ENCODE measurements at places on chromosomes 7 and 10. TPM values are rescaled to one million over a fixed set of nuclear protein-coding genes. Genes with fewer than 3 reads are reported as not detected.

The KEL gene
- 0.24 TPM for polyA plus RNA-seq

DNA sequence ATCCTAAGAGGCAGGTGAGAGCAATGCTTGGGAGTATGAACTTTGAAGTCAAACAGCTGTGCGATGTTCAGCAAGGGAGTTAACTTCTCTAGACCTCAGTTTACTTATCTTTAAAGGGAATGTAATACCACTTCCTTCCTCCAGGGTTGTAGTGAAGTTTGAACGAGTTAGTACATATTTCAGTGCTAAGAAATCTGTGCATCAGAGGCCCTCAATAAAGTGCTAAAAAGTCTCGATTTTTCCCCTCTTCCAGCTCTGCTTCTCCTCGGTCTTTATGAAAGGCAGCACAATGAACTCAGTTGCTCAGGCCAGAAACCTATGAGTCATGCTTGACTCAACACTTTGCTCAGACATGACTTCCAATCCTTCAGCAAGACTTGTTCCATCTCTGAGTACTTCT, 418.9 kb downstream of the MDFIC start:
- DNase-seq = no peak

The CPA4 gene
- not detected for polyA plus RNA-seq

The LRRC18 gene
- not detected for polyA plus RNA-seq

The AOAH gene
- 305 TPM for polyA plus RNA-seq

The RADIL gene
- polyA plus RNA-seq = not detected

The CYP17A1 gene
- not detected for polyA plus RNA-seq

- DNase-seq = no peak
Observed at GRCh38 chr7:15681631-15682030, 4.9 kb downstream of the MEOX2 start.

DNA sequence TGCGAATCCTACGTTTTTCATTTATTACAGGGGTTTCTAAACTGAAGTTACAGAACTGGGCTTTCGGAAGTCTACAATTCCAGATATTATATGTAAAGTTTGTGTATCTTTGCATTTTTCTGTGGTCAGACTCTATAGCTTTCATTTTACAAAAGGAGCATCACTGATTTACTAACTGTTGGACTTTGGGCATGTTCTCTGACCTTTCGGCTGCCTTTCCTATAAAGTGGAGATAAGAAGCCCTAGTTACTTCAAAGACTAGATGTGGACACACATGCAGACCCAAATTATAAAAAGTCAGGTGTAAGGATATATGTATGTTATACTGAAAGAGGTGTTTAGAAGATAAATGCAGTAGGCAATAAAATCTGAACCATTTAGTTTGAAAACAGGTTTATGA, 126.6 kb upstream of the PRKCQ start:
- DNase-seq = no peak

DNA sequence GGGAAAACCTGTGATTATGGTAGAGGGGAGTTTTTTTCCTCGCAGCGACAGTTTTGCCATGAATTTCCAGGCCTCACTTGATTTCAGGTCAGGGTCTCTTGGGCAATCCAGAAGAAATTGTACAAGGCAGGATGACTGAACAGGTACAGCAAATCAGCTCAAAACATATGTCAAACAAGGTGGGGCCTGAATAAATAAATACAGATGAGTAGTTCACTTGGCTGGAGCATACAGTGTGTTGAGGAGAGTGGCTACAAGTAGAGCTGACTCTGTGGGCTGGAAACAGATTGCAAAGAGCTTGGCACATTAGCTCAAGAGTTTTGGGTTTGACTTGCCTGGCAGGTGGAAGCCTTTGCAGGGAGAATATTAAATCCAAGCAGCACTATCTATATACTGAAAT, 15.0 kb downstream of the GIMAP8 start:
- DNase-seq = no peak

DNA sequence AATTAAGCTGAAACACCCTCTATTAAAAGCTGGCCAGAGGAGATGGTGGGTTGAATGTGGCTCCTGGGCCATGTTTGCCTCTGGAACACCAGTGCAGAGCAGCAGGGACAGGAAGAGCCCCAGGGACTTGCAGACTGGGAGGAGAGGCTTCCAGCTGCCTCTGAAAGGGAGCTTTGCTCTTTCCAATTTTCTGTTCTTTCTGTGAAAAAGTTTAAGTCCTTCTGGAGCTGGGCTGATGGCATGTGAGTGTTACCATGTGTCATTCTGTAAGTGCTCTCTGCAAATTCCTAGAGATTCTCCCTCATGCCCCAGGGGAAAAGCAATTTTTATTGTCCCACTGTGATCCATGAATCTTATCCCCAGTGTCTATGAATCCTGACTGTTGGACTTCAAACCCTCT, 112.8 kb upstream of the LANCL2 start:
- DNase-seq = no peak

The RPP30 gene
- 42.9 TPM for polyA plus RNA-seq

The GPC2 gene
- polyA plus RNA-seq = not detected

- DNase-seq = no peak
Observed at GRCh38 chr10:98110356-98110755, 24.1 kb upstream of the R3HCC1L start.

The FBXO24 gene
- 0.42 TPM for polyA plus RNA-seq

The RNF148 gene
- not detected for polyA plus RNA-seq

GRCh38 chr10:51377932-51378599, 303.8 kb downstream of the PRKG1 start:
- no peak for DNase-seq

DNA sequence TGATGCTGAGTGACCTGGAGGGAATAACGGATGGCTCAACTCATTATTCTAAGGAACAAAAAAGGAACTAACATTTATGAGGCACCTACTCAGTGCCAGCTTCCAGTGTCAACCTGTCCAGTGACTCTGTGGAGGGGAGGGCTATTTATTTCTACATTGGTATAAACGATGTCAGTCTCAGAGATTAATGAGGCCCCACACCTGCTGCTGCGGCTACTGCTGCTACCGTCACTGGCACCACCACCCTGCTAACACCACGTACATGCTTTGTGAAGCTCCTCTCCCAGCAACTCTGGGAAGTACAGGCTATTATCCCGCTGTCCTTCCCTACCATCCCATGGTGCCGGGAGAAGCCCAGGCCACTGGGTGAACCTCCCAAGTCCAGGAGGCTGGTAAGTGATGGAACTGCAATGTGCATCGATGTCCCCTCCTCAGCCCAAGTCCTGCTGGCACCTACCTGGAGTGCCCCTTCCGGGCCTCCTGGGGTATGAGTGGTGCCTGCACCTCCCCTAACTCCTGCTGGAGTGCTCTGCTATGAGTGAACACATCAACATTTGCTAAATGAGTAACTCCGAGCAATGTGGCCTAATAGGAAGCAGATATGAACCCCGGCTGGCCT, 101.5 kb downstream of the ARHGAP22 start:
- no peak for DNase-seq

DNA sequence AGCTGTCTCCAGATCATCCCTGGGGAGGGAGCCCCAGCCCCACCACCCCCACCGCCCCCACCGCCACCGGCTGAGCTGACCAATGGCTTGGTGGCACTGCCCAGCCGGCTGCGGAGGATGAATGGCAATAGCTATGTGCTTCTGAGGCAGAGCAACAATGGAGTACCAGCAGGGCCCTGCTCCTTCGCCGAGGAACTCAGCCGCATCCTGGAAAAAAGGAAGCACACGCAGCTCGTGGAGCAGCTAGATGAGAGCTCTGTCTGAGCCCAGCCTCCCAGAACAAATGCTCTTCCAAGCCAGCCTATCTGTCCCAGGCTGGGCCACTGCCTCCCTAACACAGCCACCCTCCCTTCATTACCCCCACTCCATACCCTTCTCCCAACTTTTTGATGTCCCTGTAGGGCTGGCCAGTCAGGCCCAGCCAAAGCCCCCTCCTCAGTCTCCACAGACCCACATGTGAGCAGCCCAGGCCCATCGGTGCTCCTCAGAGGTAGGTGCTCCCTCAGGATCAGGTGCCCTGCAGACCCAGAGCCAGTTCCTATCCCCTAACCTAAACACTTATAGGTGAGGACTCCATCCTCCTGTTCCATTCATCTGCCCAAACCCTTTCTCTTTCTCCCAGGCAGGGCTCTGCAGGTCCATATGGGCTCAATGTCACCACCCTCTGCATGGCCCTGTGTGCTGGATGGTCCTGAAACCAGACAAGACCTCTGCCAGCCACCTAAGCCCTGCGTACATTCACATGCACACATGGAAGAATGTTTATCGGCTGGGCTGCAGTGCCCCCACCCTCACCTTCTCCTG, 3.2 kb downstream of the MRPL43 start:
- DNase-seq = no peak

The CPA5 gene
- polyA plus RNA-seq = not detected

- no peak for DNase-seq
Observed at GRCh38 chr7:139589474-139589873, 66.0 kb downstream of the CLEC2L start.

- peak; percentile 79 for DNase-seq
Observed at GRCh38 chr7:107563775-107564552, at the start of the genes COG5 and DUS4L. Gene COG5, minus strand, starts transcription at chr7:107563920. Its CDS starts 24 bp downstream, at chr7:107563896. Gene DUS4L, plus strand, starts transcription at chr7:107563971. Its CDS starts 3,100 bp downstream, at chr7:107567071.

GRCh38 chr7:4768597-4769569, 6.5 kb upstream of the AP5Z1 start:
- no peak for DNase-seq

The CDNF gene
- 0.28 TPM for polyA plus RNA-seq

DNA sequence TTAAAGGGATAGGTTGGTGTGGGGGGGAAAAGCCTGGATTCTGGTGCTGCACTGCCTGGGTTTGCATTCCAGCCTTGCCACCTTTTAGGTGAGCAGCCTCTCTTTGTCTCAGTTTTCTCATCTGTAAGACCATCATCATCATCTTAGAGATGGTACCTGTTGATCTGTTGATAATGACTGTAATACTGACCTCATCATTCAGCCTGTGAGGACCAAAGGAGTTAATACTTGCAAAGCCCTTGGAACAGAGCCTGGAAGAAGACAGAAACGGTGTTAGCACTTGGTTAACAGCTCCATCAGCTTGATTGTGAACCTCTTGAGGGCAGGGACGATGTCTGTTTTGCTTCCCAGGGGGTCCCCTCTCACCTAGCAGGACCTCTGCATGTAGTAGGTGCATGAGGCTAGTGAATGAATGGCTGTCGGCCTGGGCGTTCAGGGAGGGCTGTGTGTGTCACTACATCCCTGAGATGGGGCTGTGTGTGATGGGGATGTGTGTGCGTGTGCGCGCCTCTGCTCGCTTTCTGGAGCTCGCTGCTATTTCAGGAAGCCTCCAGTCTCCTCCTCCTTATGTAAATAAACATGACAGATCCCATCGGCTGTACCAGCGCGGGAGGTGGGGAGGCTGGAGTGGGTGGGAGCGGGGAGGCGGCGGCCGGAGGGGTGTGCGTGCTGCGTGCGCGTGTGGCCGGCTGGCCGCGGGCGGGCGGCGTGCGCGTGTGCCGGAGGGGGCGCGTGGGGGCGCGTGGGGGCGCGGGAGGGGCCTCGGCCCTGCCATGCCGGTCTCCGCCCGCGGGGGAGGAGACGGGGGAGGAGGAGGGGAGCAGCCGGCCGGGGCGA, 61.2 kb downstream of the NEURL1 start:
- DNase-seq = peak; percentile 74

DNA sequence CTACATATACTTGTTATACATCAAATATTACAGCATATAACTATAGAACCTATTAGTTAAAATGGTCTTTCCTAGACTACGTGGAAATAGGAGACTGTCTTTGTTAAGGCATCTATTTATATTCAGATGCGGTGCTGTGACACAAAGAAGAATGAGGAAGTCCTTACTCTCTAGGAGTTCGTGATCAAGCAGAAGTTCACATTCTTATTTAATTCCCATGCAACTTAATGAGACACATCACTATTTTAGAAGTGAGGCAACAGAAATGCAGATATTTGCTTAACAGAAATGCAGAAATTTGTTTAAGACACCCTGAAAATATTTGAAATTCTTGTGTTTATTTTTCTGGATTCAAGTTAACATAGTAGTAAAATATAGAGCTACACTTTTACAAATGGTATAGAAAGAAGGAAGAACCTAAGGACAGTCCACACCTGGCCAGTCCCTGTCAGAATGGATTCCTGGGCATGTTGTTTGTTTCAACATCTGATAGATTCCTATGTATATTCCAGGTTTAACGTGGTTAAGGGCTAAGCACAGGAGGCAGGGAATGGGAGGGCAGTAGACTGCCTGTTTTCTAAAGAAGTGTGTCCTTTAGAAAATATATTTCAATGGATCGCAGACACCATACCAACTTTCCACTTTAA, 70.6 kb upstream of the NXPH1 start:
- no peak for DNase-seq

DNA sequence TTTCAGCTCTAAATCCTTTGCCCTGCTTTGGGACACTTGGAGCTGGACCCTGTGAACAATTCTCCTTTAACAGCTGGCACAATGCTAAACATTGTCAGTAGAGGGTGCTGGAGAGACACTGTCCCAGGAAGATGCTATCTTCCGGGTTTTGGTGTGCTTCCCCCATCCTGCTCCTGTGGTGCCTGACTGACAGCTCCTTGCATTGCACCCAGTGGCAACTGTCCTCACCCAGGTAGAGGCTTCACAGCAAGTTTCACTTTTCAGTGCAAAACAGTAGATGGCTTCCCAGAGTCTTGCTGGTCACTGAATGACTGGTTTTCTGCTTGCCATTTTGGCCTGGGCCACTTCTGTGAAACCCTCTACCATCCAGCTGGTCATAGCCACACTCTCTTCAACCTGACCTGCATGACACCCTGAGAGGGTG, 77.3 kb downstream of the CDC14C start:
- DNase-seq = no peak
